Osteoblast (primary cell): ENCODE measurements at places on chromosomes 12 and 14. TPM values are rescaled to one million over a fixed set of nuclear protein-coding genes. Genes with fewer than 3 reads are reported as not detected.

SLC5A8 gene
- total RNA-seq, result not detected in 2 replicates

CPNE8 gene
- 20.6 and 23.9 TPM in 2 replicates for total RNA-seq

KCNJ8 gene
- 5.1 and 9.1 TPM in 2 replicates for total RNA-seq

KCNMB4 gene
- under 0.01 TPM in 2 replicates for total RNA-seq

WNT5B gene
- total RNA-seq, result 59.0 and 71.0 TPM in 2 replicates
